ENCODE measurements at places on chromosomes 7 and 10.

GRCh38 chr10:77837248-77837924 lies 89.2 kb downstream of the DLG5 start:
- no peak for DNase-seq

GRCh38 chr10:20132816-20133215 lies 316.6 kb downstream of the PLXDC2 start:
- no peak for DNase-seq

- no peak for DNase-seq
Observed at GRCh38 chr7:20268824-20269223, 51.6 kb upstream of the MACC1 start.

- DNase-seq, result no peak
Observed at GRCh38 chr7:50650057-50650664, 85.0 kb upstream of the DDC start.

DNA sequence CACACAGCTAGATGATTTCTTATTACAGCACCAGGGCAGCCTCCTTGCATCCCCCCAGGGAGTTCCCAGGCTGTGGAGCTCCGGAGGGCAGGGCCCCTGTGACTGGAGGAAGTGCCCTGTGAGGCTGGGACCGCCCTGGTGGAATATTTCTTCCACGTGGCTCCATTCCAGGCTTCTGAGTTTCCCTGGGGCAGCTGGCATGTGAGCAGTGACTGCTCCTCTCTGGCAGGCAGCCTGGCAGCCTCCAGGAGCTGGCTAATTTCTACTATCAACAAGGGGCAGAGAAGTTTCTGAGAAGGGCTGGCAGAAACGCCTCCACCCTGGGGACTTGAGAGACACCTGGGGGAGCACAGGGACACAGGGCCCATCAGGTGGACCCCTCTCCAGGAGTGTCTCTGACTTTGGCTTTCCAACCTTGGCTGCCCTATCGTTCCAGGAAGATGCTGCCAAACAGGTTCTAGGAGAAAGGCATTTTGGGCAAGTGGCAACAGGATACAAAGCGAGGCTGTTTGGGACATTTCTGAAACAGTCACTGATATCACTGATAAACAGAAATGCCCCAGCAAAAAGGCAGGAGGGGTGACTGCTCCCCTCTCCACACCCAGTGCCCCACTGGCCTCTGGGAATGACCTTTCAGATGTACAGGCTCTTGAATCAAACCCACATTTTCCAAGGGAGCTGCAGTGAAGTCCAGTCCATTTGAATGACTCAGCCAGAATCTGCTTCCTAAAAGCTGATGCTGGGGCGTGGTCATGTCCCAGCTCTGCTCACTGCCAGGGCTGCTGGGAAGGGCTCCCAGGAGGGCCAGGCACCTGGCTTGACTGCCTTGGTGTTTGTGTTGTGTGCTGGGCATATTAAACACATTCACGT lies 16.1 kb downstream of the MYOF start:
- no peak for DNase-seq

- DNase-seq, result no peak
Observed at GRCh38 chr7:100406767-100407166, 21.7 kb downstream of the ZCWPW1 start.

- no peak for DNase-seq
Observed at GRCh38 chr7:151126491-151127137, 40.3 kb downstream of the AGAP3 start.

DNA sequence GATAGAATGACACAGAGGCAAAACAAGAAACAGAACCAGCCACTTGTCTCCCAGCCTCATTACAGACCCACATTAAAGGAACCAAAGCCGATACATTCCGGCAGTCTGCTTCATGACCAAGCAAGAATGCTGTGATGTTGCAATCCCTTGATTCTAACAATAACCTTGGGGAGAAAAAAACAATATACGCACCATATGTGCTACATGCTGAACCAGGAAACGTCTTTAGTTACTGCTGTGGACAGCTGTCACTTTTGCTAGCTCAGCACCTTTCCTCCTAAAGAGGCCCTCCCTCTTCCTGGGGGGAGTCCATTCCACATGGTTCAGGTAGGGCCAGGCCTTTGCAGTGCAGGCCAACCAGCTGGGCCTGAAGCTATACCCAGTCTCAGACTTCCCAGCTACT lies 79.1 kb downstream of the PRTFDC1 start:
- DNase-seq, result no peak

DNA sequence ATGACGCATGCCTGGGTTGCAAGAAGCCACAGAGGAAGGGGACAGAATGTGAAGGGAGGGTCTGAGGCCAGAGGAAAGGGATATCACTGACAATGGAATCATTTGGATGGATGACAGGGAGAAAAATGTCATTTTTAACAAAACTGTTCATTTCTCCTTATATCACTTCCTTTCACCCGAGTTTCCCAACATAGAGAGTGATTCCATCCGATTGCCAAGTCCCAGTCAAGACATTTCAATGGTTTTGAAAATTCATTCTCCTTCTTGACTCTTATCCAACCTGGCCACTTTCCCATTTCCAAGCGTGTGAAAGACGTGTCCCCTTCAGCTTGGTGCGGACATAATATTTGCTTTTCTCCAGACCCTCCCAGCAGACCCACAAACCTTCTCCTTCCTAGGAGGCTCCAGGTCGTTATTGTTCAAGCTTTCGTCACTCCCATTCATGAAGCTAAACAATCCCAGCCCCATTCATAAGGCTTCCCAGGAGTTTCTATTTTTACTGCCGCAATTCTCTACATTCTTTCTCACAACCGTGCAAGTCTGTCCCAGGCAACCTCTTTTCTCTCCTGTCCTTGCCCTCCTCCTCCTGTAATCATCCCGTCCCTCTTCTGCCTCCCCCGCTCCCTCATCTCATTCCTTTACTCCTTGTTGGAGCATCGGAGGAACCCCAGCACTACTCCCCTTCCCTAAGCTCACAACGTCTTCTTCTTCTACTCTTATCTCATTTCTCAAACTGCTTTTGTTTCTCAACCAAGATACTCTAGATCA lies 301.3 kb upstream of the KLF6 start:
- DNase-seq, result no peak

GRCh38 chr10:132106431-132106830 lies 40.7 kb downstream of the JAKMIP3 start:
- no peak for DNase-seq

DNA sequence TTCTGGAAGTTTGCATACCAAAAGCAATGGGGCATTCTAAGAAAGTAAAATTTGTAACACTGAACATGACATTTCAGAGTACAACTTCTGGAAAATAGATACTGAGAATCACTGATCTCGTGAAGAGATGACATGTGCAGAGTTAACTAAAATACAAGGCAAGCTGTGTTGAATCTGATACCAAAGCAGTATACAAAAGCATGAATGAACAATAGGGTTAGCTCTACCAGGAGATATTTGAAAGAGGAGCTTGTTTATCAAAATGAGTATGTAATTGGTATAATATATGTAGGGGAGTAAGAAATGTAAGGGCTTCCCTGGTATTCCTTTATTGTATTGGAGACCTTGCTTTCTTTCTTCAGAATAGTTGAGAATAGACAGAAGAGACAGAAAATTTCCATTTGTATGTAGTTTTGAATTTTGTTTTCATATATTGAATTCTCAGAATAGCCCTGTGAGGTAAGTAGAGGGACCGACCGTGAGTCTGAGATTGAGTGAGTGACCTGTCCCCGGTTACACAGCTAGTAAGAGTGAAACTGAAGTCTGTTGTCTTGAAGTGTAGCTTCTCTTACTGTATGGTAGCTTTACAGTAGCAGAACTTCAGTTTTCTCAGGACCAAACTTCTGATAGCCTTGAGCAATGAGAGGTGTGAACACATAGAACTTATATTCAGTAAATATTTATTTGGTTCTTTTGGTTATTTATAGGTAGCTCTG lies 5.0 kb downstream of the HBP1 start:
- no peak for DNase-seq

- DNase-seq, result no peak
Observed at GRCh38 chr10:46033602-46034011, 3.2 kb upstream of the NCOA4 start.

DNA sequence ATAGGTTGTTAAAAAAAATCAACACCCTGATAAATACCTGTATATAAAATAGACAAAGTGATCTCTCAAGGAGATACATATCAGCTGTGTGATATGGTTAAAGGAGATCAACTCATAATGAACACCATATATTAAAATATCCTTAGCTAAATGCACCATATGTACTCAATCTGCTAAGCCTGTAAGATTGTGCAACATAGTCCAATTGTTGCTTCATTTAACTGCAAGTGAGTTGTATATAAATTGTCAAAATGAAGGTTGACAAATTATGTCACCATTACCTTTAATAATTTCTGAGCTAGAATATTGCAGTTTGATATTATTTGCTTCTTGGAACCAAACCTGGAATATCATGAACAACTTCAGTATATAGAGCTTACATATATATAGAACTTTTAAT lies 283.7 kb downstream of the MALRD1 start:
- DNase-seq, result no peak

DNA sequence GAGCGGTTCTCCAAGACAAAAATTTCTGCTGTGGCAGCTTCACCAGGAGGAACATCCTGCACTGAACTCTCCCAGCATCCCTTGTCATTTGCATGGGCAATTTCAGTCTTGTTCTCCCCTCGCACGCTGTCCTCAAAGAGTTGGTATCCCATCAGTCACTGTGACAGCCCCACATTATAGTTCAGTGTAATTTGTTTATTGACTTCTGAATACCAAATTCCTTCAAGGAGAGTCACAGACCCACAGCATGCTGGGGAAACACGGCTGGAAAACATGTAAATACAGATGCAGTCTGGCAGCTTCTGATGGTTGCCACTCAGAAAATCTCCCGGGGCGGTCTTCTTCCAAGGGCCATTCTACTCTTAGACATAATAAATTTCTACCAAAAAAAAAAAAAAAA lies 151.0 kb upstream of the NEBL start:
- DNase-seq, result no peak

DNA sequence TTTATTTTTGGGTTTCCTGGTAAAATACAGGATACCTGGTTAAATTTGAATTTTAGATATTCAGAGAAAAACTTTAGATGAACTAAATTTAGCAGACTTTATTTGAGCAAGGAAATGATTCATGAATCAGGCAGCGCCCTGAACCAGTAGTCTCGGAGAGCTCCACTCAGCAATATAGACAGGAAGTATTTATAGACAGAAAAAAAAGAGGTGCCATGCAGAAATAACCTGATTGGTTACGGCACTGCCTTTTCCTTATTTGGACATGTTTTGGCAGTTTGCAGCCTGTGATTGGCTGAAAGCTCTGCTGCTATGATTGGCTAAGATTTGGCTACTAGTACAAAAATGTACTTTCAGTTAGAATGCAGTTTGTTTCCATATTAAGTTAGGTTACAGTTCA lies 198.3 kb upstream of the DKK1 start:
- no peak for DNase-seq

- no peak for DNase-seq
Observed at GRCh38 chr7:22120391-22121053, 174.8 kb upstream of the CDCA7L start.

DNA sequence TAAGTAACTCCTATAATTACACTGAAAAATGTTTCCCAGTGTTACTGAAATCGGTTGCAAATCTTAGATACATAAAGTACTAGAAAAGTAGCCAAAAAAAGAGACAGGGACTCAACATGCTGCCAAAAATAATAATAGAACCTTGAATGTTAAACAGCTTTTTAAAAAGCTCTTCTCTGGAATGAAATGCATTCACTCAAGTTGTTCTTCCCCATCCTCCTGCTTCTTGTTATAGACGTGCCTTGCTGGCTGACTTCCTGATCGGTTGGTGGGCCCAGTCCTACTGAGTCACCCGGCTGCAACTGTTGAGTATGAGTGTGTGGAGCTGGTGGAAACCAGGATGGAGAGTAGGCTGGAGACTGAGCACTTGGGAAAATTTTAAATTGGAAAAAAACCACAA lies 30.6 kb upstream of the RAPGEF5 start:
- DNase-seq, result peak; percentile 33

DNA sequence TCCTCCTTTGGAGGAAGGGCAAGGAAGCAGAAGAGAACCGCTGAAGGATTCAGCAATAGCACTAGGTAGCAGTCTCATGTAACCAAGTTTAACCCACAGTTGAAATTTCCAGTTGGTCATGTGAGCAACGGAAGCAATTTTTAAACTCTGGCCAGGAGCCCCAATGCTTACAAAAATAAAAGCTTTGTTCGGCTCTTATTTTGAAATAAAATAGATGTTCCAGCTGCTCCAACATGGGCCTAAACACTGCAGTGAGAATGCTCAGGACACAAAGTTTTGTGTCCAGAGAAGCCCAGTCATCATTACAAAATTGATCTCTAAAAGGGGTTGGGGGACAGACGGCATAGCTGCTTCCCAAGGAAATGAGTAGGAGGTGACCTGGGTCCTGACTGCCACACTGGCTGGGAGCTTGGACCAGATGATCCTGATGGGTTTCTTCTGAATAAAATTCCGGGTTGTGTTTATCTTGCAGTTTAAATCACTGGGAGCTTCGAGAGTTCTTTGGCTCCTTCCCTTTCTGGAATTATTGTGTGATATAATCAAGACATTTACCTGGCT lies 452 bp upstream of the TMEM140 start:
- DNase-seq, result no peak

DNA sequence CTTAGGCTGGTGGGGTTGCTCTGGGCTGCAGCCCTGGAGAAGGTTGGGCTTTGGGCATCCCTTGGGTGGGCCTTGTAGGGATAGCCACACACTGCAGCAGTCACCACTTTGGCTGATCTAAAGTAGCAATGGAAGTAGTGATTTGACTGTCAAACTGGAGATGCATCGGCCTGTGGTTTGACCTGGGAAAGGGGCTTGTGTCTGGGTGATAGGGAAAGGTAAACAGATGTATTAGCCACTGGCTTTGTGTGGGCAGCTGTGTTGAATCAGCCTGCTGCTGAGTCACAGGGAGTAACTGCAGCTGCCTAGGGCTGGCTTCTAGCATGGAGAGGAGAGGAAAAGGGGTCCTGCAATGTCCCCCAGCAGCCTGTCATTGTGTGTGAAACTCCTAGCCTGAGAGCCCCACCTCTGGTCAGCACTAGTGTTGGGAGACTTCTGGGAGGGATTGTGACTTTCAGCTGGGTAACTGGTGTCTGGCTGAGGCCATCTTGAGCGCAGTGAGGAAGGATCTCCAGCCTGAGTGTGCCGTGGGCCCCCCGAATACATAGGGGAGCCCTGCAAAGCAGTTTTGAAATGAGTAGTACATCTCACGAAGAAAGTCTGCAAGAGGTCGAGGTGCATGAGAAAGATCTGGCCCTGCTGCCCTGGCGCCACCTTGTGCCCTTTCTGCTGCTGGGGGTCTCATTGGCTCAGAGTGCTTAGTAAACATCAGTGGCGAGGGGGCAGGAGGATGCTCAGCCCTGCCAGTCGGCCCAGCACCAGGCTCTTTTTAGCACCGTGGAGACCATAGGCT lies 117.3 kb downstream of the FANK1 start:
- no peak for DNase-seq

GRCh38 chr7:157625973-157626742 lies 289.4 kb downstream of the DNAJB6 start:
- DNase-seq, result no peak

Measured in renal pelvis (tissue), 12 donors.